ENCODE measurements at places on chromosomes 3 and 15.

DNA sequence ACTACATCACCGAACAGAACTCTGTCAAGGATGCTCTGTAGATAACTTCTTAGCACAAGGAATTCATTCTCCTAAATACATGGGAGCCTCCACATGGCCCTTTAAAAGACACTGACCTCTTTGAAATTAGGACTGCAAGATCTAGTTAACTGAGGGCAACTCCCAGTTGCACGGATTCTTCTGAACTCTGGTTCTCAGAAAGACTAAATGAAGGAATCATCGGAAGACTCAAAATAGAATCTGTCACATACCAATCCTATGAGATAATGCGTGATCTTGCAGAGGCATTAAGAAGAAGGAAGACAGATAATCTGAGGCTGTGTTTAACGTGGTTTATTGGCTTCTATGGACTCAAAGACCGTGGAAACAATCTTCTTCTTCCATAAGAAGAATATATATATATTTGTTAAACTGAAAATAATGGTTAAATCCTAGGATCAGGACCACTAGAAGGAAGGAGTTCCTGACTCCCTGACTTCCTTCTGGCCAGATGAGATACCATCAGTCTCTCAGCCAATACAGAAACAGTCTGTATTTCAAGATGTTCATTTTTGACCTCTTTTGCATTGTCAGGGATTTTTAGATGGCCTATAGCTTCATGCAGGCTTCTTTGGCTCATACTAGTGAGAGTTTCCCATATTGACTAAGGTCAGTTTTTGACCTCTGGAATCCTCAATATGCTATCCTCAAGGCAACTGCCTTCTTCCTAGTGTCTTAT is 33.9 kb upstream of the TBC1D23 start:
- no peak for DNase-seq

DNA sequence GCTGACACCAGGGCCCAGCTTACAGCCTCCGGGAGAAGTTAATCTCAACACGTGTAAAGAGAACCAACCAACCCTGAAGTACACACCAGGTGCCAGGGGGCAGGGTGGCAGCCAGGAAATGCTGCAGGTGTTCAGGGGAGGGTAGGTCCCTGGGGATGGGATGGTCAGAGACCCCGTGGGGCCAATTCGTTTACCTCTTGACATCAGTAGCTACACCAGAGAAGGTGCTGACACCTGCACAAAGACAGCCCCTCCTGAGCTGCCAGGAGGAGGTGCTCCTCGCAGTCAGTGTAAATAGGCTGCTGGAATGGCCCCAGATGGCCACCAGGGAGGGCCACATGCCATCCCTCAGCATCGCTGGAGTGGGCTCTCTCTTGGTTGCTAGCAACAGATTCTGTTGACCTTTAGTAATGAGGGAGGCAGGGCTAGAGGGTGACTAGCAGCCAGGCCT is 52.8 kb downstream of the CORO2B start:
- no peak for DNase-seq

- no peak for DNase-seq
Observed at GRCh38 chr15:68314563-68314962, 37.0 kb downstream of the FEM1B start.

DNA sequence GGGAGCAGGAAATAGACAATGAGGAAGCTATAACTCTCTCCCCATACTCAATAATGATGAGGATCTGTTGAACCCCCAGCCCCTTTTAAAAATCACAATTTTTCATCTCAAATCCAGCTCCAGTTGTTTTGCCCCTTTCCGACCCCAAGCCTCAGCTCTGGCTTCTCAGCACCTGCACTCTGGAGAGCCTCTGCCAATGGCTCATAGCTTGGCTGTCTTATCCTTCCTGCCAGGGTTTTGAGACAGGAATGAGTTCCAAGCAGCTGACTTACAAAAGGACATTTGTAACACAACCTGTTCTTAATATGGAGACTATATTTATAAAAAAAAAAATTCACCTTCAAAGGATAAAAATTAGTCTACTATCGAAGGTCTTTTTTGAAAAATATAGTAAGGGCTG is 105.9 kb upstream of the NEDD4 start:
- no peak for DNase-seq

DNA sequence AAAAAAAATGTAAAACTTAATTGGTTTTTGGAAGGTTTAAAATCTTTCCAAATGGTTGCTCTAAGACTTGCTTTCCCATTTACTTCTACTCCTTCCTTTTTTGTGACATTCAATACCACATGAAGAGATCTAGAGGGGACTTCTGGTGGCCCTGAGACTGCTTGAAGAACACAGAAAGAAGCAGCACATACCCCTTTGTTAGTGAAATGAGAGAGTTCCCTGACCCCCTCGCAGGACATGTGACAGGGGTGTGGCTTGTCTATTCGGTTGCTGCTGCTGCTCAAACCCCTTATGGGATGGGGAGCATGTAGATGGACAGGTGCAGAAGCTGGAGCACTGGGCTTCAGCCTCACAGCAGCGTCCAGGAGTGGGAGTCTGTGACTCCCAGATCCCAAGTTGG is 71.0 kb downstream of the ZMAT3 start:
- no peak for DNase-seq

- no peak for DNase-seq
Observed at GRCh38 chr15:60819860-60820259, 340.9 kb upstream of the ICE2 start.

DNA sequence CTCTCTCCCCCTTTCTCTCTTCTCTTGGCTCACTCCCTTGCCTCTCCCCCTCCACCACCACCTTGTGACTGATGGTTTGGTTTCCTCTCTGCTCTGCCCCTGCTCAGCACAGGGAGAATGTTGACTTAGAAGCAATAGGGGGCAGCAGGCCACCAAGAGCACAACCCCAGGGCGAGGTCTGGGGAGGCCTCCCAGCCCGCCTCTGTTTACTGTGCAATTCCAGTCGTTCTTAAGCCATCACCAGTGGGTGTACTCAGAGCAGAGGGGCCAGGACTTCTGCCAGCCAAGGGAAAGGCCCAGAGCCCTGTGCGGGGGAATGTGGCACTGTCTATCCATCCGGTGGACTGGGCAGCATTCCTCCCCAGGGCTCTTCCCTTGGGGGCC is 5.7 kb upstream of the APEH start:
- no peak for DNase-seq

- DNase-seq, result no peak
Observed at GRCh38 chr3:81864272-81864671, 102.8 kb upstream of the GBE1 start.

- no peak for DNase-seq
Observed at GRCh38 chr3:138222942-138223287, 35.8 kb downstream of the ARMC8 start.

GRCh38 chr3:64530434-64531049 is 157.3 kb downstream of the ADAMTS9 start:
- no peak for DNase-seq

GRCh38 chr3:13020159-13020750 is 53.0 kb downstream of the IQSEC1 start:
- no peak for DNase-seq

GRCh38 chr15:70096215-70097062 is 1.3 kb downstream of the TLE3 start:
- peak; percentile 17 for DNase-seq

GRCh38 chr3:134001251-134001650 is 28.5 kb downstream of the SLCO2A1 start:
- DNase-seq, result no peak

- no peak for DNase-seq
Observed at GRCh38 chr3:123779655-123780231, 104.4 kb downstream of the MYLK start.

Measured in amniotic stem cell (primary cell).